ENCODE measurements at places on chromosomes 7 and 10.

- no peak for DNase-seq
Measured at GRCh38 chr7:100823140-100823525, 4.2 kb downstream of the EPHB4 start.

DNA sequence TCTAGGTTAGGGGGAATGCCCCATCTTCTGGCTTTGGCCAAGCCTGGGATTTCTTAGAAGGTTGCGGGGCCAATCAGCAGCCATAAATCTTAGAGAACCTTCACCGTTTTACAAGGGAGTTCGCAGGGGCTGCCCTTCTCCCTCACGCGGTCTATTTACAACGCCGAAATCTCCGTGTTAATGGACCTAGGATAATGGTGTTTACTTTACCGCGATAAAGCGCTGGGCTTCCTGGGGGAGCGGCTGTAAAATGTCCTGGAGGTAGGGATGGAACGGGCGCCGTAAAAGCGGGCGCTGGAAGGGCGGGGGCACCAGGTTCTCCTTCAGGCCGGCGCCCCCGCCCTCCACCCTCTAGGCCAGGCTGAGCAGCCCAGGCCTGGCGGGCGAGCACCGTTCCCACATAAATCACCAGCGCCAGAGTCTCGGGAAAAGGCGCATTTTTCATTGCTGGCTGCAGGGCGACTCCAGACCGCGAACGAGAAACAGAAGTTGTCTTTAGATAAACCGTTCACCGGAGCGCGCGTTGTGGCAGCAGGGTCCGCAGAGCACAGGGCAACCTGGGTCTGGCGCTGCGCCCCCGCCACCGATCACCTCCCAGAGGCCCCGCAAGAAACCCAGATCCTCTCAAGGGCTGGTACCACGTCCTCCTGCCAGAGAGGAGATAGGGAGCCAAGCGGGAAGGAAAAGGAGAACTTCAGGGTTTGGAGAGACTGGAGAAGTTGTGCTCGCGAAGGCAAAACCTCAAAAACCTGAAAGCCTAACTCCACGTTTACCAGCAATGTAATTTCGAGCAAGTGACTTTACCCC, 12.5 kb upstream of the NKX2-3 start:
- DNase-seq = no peak

DNA sequence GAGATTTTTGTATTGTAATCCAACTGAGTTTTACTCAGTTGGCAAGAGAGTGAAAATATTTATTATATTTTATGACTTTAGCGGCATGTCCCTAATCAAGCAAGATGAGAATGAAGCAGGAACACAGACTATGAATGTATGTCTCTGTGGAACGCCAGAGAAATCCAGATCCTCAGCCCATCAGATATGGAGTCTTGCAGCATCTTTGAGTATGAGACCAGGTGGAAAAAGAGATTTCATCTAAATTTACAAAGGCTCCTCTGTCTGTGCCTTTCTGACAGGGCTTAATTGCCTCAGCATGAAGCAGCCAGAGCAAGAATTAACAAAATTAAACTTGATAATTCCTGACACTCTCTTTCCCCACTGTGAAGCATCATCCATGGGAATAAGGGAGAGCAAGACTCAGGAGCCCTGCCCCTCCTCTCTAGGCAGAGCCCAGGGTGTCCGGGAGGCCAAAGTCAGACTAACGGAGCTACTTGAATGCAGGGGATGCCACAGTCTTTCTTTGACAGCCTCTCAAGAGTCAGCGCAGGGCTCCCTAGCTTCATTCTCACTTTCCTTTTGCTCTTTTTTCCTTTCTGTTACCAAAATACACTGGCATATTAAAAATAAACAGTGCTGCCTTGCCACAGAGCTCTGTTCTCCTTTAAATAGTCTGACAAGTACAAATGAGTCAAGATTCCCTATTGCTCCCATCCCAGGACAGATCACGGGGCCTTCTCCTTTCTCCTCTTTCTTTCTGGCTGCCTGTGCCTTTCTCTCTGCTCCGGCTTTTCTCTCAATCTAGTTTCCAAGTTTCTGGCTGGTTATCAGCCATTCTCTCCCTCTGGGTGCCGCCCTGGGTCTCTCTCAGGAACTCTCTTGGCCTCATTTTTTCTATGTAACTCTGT, 132.2 kb upstream of the INHBA start:
- DNase-seq = peak; percentile 57

GRCh38 chr7:115559877-115560276, 470.7 kb downstream of the TFEC start:
- DNase-seq = no peak

DNA sequence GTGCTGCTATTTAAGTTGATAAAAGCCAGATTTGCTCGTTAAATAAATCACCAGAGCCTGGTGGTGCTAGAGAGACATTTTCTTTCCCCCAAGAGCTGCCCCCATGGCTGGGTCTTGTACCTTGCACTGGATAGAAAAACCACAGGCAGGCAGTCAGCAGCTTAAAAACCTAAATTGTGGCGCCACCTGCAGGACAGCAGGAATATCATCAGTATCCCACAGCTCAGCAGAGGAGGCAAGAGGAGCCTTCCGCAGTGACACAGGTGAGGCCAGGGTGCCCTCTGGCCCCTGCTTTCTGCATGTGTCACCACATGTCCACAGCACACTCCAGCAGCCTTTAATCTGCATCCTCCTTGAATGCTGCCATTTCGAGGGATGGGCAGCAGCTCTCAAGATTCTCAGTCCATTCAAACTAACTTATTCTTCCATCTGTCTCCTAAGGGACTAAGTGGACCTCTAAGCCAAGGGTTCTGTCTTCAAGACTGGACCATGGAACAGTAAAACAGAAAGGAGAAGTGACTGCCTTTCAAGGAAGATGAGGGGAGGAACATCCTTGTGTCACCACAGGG, 4.5 kb upstream of the PLXNA4 start:
- DNase-seq = peak; percentile 71

- DNase-seq = peak; percentile 12
Measured at GRCh38 chr10:104256335-104256961, 1.8 kb downstream of the GSTO1 start.

DNA sequence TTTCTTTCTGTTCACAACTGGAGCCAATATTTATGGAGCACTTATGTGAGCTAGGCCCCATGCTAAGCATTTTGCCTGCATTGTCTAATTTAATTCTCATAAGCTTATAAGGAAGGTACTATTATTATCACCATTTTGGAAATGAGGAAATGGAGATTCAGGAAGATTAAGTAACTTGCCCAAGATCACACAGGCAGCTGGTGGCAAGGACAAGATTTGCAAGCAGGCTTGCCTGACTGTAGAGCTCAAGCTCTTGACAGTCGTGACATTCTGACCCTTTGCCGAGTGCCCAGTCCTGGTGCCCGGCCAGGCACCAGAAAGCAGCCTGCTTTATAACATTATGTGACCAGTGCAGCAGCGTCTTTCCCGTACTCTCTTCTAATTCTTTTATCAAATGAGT, 38.2 kb downstream of the WNT2 start:
- DNase-seq = no peak

DNA sequence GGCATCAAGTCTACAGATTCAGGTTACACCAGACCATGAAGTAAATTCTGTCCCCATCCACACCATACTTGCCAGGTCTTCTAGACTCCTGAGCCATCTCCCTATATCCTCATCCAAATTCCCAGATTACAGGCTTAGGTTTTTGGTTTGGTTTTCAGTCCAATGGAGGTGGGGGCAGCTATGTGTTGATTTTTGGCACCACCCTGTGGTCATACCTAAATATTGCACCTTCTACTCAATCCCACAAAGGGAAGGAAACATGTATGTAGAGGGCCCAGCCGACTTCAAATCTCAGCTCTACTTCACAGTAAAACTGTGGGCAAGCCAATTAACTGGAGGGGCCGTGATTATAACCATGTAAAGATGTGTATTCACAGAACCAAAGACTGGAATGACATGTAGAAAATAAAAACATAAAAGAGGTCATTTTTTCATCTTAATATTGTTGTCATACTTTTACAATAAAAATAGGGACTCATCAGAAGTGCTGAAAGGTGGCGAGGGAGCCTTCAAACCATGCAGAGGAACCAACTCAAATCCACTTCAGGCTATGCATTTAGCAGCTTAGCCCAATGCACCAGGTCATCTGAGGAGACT, 19.8 kb downstream of the ERCC6 start:
- peak; percentile 61 for DNase-seq

GRCh38 chr7:50637725-50638643, 72.8 kb upstream of the DDC start:
- peak; percentile 30 for DNase-seq

DNA sequence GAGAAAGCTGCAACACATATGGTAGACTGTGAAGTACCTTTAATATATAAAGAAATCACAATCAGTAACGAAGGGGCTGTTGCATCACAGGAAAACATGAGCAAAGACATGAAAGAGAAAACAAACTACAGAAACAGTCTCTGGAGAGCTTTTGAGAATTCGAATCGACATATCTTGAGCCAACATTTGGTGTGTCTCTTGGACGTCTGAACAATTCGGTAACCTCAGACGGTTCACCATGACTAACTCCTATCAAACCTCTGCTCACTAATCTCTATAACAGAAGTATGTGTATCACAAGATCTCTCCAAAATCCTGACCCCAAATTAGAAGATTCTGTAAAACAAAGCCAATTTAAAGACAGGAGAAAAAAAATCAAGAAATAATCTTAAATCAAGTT, 262.0 kb upstream of the YAE1 start:
- DNase-seq = no peak

DNA sequence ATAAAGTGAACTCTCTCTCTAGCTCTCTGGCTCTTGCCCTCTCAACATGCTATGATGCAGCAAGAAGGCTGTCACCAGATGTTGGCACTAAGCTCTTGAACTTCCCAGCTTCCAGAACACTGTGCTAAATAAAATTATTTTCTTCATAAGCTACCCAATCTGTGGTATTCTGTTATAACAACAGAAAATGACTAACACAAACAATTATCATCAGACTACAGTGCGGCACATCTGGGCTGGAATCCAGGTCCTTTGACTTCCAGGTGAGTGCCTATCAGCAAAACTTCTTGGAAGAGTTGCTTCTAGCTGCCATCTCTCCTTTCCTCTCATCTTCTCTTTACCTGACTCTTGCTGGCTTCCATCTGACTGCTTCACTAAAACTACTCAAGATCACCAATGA, 20.4 kb downstream of the HTR7 start:
- DNase-seq = no peak

GRCh38 chr7:120060281-120060680, 212.7 kb upstream of the KCND2 start:
- peak; percentile 69 for DNase-seq

DNA sequence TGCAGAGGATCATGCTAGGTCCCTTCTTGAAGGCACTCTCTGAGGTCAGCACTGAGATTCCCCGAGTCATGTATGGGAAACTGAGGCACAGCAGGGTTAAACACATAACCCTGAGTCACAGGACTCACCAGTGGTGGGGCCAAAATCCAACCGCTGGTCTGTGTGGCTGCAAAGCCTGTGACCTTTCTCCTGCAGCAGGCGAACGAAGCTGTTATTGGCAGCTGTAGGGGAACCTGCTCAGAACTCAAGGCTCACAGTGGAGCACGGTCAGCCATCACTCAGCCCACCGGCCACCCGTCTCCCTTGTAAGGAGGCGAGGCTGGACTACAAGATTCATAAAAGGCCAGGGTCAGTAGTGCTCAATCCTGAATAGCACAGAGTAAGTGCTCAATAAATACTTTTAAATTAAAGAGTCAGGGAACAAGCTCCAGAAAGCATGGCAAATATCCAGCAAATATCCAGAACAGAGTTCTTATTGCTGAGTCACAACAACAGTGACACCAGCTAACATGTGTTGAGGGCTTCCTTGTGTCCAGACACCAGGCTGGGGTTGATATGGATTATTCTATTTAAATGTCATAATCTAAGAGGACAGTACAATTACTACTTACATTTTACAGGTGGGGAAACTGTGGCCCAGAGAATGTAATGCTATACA, 34.9 kb downstream of the CHST15 start:
- DNase-seq = peak; percentile 35

- no peak for DNase-seq
Measured at GRCh38 chr7:127629268-127629854, 11.4 kb upstream of the PAX4 start.

DNA sequence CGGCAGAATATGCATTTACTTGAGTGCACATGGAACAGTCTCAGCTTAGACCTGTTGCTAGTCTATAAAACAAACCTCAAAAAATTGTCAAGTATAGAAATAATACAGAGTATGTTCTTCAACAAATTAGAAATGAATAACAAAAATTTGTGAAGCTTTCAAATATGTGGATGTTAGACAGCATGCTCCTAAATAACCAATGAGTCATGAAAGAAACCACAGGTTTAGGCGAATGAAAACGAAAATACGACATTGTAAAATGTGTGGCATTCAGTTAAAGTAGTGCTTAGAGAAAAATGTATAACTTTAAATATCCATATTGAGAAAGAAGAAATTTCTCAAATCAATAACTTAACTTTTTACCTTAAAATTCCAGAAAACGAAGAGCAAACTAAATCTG, 760.0 kb upstream of the SORCS1 start:
- no peak for DNase-seq

- no peak for DNase-seq
Measured at GRCh38 chr10:32004161-32004591, 52.0 kb downstream of the KIF5B start.

DNA sequence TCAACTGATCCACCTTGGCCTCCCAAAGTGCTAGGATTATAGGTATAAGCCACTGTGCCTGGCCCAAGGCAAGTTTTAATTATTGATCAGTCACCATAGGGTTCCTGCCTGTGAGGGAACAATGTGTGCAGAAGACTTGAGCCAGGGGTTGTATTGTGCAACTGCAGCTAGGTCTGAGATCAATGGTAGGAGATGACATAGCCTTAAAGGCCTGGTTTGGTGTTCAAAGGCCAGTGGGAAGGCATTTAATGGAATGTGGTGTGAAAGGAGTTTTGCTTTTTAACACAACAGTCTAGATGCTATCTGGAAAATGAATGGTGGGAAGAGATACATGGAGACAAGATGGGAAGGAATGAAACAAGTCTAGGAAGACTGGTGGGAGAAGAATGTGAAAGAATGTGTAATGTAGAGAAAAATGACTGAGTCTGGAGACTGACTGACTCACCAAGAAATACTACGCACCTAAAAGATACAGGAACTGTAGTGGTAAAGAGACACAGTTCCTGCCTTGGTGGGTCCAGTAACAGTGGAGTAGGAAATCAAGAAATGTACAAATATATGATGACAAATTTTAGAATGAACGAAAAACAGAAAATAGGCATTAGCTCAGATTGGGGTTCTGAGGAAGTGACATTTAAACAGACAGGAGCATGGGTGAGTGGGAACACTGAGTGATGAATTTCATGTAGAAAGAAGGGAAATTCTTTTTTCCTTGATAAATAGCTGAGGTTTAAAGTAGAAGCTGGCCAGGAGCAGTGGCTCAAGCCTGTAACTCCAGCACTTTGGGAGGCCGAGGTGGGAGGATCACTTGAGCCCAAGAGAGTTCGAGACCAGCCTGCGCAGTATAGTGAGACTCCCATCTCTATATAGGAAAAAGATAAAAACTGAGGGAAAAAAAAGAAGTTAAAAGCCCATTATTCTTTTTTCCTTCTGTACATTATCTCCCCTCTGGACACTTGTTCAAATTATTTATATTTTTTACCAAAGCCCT, 9.4 kb downstream of the HNRNPF start:
- DNase-seq = peak; percentile 66

DNA sequence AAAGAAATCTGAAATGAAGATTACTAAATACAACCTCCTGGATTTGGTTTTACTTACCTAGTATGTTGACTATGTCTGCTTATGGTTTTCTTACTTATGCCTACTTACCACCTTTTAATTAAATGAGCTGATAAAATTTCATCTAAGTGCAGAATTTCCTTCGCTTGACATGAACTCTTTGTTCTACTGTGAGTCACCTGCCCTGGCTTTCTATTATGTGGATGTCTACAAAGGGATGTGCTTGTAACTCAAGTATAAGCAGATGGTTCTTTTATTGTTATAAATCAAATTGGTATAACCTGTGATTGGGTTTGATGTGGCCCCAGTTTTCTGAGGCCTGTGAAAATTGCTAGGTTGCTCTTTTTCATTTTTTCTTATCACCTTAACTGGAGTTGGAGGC, 389.1 kb upstream of the ANKRD30A start:
- DNase-seq = no peak
